ENCODE measurements at places on chromosomes 11 and 22.

DNA sequence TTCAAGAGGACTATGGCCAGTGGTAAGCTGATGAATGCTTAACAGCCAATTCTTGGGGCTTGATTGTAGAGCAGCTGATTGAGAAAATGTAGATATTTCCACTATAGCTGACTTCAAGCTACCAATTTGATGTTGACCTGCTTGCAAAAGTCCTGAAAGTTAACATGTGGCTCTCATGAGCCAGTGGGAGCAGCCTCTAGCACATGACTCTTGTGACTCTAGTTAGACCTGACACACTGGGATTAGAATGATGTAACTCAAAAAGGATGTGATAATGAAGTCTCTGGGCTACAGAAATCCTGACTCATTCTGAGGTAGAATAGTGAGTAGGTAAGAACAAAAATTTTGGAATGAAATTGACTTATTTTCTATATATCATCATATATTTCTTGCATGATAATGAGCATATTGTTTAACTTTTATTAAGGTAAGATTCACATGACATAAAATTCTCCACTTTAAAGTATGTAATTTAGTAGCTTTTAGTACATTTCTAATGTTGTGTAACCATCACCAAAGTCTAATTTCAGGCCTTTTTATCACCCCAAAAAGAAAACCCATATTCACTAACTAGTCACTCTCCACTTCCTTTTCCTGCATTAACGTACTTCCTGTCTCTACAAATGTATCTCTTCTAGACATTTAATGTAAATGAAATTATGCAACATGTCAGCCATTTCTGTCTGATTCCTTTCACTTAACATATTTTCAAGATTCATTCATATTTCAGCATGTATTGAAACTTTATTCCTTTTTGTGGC, 16.1 kb upstream of the OR52H1 start:
- DNase-seq = no peak

DNA sequence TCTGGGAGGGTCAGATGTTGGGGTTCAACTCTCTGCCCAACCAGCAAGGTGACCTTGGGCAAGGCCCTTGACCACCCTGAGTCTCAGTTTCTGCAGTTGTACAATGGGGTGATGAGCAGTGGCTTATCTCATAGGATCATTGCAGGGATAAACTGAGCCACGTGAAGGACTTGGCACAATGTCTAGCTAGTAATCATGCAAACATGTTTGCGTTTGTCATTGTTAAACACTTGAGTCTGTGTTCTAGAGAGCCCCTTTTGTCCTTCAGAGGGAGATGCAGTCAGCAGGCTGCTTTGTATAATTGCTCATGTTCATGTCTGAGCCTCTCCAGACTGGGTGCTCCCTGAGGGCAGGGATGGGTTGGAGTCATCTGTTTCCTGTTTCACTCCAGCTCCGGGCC, 15.8 kb downstream of the CD82 start:
- DNase-seq = no peak

GRCh38 chr22:24436553-24436952, 9.2 kb downstream of the ADORA2A start:
- DNase-seq = no peak

- DNase-seq = no peak
Measured at GRCh38 chr11:92295175-92296137, 70.8 kb downstream of the FAT3 start.

- no peak for DNase-seq
Measured at GRCh38 chr11:123217897-123218296, 22.8 kb upstream of the CLMP start.

DNA sequence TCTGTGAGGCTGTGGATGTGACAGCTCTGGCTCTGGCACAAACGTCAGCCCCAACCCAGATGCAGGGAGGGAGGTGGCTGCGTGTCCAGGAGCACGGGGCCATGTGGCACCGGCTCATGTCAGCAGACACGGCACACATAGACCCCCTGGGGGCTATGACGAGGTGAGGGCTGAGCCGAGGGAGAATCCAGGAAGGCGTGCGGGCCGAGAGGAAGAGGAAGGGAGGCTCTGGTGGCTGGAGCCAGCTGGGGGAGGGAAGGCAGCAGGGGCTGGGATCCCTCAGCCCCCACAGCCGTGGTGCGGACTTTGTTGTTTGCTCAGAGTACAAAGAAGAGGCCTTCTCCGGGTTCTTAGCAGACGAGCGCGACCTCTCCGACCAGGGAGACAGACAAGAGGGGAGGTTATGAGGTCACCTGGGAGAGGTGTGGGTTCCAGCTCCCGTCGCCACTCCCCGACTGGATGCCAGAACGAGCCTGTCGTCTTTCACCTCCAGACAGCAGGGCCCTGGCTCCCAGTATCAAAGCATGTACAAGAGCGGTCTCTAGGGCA, 46.1 kb downstream of the CDKN1C start:
- DNase-seq = no peak

- DNase-seq = no peak
Measured at GRCh38 chr11:78812513-78813293, 238.0 kb upstream of the NARS2 start.

DNA sequence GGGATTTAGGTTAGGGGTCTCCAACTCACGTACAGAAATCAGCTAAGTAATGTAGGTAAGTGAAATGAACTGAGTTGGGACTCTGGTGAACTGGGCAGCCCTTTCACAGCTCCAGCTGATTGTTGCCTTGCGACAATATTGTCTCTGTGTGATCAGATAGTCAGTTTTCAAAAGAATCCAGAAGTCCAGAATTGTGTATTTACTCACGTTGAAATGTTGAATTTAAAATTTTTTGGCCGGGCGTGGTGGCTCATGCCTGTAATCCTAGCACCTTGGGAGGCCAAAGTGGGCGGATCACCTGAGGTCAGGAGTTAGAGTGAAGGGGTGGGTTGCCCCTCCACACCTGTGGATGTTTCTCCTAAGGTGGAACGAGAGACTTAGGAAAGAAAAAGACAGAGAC, 18.8 kb upstream of the WDR74 start:
- DNase-seq = no peak

DNA sequence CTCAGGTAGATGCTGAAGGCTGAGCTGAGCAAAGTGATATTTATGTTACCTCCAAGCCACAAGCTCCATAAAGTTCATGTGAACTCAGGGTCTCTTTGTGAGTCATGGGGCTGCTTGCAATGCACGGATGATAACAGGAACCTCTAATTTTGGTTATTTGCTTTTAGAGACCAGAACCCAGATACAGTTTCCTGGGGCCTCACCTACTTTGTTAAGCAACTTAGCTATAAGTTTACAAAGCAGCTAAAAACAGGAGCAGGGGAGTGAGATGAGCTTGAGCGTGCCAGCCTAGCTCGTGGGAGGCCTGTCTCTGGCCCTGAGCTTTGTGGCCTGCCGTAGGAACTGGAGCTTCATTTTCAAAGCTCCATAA, 29.2 kb downstream of the SREBF2 start:
- no peak for DNase-seq

GRCh38 chr11:130397780-130398179, 30.6 kb downstream of the ADAMTS8 start:
- DNase-seq = no peak

GRCh38 chr11:8068605-8069221, 12.3 kb upstream of the TUB start:
- DNase-seq = no peak

- DNase-seq = no peak
Measured at GRCh38 chr22:30843245-30843644, 125.3 kb downstream of the MORC2 start.

- no peak for DNase-seq
Measured at GRCh38 chr11:113730887-113731726, 25.0 kb upstream of the TMPRSS5 start.

DNA sequence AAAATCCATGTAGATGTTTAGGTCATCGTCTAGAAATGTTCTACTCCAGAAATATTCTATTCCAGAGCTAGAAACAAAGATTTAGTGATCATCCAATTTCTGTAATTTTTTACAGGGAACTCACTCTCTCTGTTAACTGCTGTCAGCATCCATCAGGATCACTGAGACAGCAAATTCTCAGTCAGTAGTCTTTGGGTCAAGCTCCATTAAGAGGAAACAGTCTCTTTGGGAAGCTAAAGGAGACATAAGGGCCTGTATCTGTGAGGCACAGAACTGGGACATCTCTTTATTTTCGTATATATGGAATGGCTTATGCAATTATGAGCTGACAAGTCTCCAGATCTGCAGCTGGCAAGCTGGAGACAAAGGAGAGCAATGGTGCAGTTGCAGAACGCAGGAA, 48.3 kb downstream of the PIK3C2A start:
- DNase-seq = no peak

GRCh38 chr11:74636630-74637184, 44.3 kb downstream of the POLD3 start:
- no peak for DNase-seq

- DNase-seq = no peak
Measured at GRCh38 chr11:7450836-7451235, 34.5 kb upstream of the OLFML1 start.

DNA sequence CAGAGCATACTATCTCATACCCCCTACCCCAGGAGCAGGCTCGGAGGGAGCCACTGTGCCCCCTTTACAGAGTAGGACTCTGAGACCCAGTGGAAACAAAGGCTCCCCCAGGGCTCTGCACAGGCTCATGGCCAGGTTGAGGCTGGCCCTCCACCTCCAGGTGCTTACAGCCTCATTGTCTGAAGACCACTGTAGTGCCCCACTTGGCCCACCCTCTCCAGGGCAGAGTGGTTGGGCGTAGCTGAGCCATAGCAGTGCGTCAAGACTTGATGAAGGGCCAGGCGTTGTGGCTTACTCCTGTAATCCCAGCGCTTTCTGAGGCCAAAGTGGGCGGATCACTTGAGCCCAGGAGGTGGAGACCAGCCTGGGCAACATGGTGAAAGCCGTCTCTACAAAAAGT, 1.7 kb downstream of the ANKRD13D start:
- DNase-seq = no peak

DNA sequence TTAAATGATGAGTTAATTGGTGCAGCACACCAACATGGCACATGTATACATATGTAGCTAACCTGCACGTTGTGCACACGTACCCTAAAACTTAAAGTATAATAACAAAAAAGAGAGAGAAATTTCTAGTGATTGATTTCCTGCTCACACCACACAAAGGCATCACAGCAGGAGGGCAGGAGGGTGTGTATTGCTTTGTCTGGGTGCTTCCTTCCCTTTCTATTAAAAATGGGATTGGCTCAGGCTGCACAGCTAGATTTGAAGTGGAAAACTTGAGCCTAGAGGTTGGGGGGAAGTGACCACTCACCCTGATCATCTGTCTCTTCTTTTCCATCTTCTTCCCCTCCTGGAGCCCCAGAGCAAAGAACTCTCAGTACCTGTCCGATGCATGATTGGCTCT, 944 bp upstream of the SCGB1D2 start:
- DNase-seq = no peak

DNA sequence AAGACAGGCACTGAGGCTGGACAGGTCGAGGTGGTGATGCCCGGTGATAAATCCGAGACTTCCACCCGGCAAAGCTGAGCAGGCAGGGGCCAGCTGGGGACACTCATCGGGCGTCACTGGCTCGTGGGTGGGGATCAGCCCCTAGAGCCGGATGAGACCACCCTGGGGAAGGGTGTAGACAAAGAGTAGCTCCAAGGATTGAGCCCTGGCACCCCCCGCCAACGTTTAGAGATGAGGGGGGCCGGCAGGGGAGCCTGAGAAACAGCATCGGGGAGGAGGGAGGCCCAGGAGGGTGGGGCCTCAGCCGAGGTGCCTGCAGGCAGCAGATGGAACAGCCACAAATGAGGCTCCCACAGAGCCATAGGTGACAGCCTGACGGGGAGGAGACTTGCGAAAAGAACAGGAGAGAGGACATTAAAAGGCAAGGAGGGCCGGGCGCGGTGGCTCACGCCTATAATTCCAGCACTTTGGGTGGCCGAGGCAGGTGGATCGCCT, 27.4 kb upstream of the CBX7 start:
- no peak for DNase-seq

DNA sequence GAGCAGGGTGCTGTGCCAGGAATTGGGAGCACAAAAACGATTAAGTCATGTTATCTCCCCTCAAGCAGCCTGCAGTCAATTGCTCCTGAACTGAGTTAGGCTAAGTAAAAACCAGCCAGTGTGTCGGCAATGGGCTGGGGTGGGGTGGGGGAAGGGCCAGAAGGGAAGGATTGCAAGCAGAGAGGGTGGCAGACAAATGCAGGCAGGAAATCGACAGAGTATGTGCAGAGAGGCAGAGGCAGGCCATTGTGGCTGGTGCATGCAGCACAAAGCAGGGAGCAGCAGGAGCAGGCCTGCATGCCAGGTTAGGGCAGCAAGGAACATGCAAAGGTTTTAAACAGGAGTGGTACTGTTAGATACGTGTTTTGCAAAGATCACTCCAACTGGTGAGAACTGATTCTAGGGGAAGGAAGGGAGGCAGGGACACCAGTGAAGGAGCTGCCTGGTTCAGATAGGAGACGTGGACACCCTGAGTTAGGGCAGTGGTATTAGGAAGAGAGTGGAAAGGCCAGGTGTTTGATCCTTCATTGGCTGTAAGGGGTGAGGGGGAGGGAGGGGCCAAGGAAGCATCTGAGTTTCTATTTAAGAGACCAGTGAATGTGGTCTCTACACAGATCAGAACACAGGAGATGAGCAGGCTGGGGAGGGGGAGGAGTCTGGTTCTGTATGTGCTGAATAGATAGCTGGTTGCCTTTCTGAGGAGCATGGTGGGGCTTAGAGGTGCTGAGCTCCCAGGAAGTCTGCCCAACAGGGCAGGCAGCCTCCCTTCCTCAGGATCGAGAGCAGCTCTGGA, 70.8 kb upstream of the PHOX2A start:
- DNase-seq = no peak

GRCh38 chr22:44218071-44218470, 37.3 kb downstream of the PARVG start:
- no peak for DNase-seq

DNA sequence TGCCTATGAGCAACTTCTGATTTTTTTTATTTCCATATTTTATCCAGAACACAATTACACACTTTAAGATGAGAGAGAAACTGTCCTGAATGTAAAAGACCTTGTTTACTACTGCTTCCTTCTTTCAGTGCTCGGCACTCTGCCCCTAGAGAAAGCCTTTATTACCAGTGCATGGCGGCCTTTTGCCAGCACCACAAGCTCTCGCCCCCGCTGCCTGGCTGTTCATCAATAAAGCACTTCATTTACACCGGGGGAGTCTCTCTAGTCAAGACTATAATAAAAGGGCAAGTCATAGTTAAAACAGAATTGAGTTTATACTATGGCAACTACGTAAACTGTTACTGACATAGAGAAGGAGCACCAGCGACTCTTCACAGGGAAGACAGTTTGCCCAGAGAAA, 259.5 kb downstream of the CADM1 start:
- no peak for DNase-seq

GRCh38 chr11:120548682-120549209, 37.2 kb downstream of the GRIK4 start:
- DNase-seq = no peak

All from activated T-helper 1 cell treated with Interleukin-2 at 50 U/mL for 16 hours (primary cell).